Stimulated activated CD8-positive, alpha-beta memory T cell treated with anti-CD3 and anti-CD28 coated beads, Interleukin-7, amount 100 ng/mL, for 1 hour (primary cell): ENCODE measurements at places on chromosomes 3 and 15.

- no peak for DNase-seq
These were observed 605.8 kb upstream of the NAALADL2 start for GRCh38 chr3:174253196-174253823.

DNA sequence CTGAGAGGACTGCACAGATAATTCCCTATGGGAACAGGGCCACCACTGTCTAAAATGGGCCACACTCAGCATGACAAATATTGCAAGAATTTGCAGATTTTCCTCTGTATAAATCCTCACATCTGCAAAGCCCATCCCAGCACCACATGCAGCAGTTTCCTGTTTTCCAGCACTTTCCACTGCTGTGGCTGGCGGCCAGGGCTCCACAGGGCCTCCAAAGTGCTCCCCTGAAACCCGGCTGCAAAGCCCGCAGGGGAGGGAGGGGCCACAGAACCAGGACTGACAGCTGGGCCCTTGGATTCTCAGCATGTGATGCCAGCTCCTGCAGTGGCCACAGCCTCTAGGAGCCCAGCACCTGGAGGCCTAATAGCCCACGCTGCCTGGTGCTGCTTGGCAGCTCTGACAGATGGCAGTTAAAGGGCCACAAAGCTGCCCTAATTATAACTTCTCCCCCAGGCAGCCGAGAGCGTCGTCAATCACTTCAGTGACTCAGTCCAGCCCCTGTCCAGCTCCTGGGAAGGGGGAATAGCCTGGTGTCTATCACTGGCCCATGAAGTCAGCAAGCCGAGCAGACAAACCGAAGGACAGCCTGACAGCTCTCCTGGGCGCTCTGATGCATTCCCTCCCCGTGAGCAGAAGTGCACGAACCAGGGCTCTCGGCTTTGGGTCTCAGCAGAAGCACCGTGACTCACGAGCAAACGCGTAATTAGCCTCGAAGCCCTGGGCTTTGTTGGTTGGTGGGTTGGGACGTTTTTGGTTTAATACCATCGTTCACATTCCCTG, 4.7 kb downstream of the LRRC15 start:
- no peak for DNase-seq

DNA sequence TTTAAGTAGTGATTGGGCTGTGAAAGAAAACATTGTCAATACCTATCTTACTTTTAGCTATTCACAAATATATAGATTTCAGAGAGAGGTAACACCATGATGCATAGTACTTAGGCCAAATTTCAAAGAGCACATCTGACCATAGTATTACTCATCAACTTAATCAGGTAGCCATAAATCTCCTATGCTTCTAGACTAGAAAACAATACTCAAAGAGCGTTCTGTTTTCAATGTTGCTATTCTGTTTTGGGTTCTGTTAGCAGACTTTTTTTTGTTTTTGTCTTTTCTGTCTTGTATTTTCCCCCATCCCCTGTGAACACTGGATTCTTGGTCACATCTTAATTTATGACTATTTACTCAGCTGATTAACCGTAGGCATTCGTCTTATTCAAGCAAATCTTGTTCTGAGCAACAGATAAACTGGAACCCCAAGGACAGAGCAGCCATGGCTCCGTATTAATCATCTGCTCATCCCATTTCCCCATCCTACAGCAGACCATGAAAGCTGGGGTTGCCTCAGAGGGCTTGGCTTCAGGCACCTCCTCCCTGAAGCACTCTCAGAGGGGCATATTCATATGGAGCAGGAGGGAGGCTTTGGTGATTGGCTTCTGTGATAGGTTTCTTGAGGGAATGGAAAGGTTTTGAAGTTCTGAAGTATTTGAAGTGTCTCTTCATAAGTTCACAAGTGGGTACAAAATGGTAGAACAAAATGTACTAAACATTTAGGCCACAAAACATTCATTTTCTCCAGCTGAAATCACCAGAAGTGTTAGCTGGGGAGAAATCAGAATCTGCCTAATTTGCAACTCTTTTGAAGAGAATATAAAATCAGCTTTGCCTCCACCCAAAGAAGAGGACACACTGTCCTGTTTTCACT, 105.3 kb downstream of the TNIK start:
- no peak for DNase-seq

GRCh38 chr3:11534793-11535101, 109.0 kb downstream of the VGLL4 start:
- DNase-seq = no peak

DNA sequence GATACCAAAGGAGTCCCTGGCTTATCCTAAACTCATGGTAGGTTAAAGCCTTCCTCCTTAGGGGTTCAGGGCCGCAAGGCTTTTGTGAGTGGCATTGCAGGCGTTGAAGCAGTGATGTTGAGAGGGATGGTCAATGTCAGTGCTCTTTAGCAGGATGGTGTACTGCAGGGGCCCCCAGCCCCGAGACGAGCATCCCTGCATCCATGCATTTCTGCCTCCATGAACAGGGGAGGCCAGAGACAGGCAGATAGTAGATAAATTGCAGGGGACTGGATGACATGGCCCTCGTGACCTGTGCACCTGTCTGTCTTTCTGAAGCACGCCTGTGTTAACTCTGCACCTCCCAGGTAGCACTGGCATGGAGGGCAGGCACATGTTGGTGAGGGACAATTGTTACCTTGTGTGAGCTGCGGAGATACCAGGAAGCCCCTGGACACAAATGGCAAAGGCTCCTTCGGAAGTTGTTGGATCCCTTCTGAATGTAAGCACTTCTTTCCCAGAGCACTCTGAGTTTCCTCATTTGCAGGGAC, 133.5 kb downstream of the SNRPN start:
- DNase-seq = no peak
